Pulmonary artery endothelial cell (primary cell): ENCODE measurements at places on chromosomes 5 and 9. TPM values are rescaled to one million over a fixed set of nuclear protein-coding genes. Genes with fewer than 3 reads are reported as not detected.

DNA sequence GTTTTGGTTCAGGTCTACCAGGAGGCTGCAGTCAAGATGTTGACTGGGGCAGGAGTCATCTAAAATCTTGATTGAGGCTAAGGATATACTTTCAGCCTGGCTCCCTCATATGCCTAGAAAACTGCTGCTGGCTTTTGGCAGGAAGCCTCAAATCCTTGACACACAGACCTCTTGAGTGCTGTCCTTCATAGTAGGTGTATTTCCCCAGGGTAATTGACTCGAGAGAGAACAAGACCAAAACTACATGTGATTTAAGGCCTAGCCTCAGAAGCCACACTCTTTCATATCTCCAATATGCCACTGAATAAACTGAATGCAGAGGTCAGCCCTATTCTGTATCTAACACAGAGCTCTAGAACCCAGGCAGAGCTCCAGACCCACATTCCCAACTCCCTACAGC is 402.3 kb upstream of the ADAMTS16 start:
- no peak for DNase-seq

GLDC gene
- 16.5 and 19.4 TPM in 2 replicates for total RNA-seq

NEUROG1 gene
- total RNA-seq = not detected in 2 replicates

DNA sequence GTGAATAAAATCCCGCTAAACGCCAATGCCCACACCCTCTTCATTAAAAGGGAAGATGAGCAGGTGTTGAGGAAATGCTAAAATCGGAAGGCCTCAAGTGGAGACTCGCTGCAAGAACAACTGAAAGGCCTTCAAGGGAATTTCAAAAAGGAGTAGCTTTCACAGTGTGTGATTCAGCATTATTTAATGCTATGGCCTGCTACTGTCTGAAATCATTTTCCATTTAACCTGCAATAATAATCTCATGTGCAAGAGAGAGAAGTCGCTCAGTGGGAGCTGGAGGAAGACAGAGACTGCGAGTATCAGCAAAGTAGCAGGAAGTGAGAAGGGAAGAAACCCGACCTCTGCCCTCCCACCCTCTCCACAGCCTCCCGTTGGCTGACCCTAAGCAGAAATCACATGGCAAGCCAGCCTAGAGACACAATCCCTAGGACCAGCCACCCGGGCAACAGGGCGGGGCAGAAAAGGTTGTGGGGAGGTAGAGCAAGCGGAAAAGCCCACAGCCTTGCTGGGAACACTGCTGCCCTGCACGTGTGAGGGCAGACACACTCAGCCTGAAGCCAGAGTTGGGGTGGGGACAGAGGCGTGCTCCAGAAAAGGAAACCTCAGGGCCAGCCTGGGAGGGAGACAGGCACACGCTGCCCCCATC is 39.9 kb upstream of the CTSL start:
- no peak for DNase-seq
